Left cardiac atrium (tissue), 4 donors: ENCODE measurements at places on chromosomes 6 and 20. TPM values are rescaled to one million over a fixed set of nuclear protein-coding genes. Genes with fewer than 3 reads are reported as not detected.

The CST4 gene
- not detected for total RNA-seq

The RNF217 gene
- total RNA-seq = 18.3 TPM

The SASH1 gene
- total RNA-seq = 36.2 TPM

The SLC12A5 gene
- 2.6 TPM for total RNA-seq

The BPI gene
- total RNA-seq = not detected

The SAMD5 gene
- total RNA-seq = 1.6 TPM

The GPLD1 gene
- 1.2 TPM for total RNA-seq

The PSORS1C2 gene
- total RNA-seq = not detected

The VGLL2 gene
- 0.26 TPM for total RNA-seq

The SPATA2 gene
- 6.8 TPM for total RNA-seq
